ENCODE measurements at places on chromosomes 5 and 9.

DNA sequence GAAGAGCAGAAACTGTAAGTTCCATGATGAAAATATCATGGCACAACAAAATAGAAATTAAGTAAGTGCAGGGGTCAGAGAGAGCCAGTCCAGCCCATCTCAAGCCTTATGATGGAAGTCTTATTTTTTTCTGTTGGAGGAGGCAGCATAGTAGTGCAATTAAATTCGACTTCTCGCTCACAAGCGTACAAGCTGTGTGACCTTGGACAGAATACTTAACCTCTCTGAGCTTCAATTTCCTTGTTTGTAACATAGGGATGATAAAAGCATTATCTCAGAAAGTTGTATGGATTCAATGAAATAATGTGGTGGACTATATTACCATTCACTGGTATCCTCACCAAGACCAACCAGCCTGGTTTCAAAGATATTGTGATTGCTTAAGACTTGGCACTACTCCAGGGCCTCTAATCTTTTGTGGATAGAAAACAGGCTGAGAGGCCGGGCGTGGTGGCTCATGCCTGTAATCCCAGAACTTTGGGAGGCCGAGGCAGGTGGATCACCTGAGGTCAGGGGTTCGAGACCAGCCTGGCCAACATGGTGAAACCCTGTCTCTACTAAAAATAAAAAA lies 26.8 kb upstream of the MVB12B start:
- DNase-seq, result no peak

DNA sequence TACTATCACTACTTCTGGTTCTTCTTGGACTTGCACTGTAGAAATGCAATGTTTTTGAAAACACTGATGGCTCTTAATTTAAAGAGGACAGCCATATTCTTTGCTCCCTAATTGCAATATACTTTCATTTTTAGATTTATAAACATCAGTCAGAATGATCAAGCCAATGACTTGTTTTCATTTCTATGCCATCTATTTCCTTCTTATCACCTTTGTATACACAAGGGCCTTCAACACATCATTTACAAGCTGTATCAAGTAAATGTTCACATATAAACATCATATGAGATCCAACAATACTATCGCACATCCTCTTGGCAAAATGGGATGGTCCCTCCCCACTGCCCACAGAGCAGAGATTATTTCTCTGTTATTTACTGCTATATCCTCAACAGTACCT lies 24.9 kb downstream of the AUH start:
- no peak for DNase-seq

DNA sequence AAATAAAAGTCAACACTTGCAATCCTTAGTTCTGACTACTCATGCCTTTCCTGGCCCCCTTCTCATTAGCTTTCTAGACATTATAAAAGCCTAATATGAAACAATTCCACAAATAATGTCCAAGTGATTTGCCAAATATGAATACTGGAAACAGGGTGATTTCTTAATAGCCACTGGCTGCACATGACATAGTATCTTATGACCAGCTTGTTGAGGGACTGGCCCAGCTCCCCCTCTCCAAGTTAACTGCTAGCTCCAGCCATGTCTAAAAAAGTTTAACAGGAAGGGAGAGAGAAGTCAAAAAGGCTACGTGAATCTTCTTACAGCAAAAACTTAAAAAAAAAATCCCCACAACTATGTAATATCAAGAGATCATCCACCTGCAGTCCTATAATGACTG lies 1.5 kb downstream of the CERT1 start:
- no peak for DNase-seq

GRCh38 chr5:35404701-35405100 lies 174.4 kb upstream of the PRLR start:
- no peak for DNase-seq

DNA sequence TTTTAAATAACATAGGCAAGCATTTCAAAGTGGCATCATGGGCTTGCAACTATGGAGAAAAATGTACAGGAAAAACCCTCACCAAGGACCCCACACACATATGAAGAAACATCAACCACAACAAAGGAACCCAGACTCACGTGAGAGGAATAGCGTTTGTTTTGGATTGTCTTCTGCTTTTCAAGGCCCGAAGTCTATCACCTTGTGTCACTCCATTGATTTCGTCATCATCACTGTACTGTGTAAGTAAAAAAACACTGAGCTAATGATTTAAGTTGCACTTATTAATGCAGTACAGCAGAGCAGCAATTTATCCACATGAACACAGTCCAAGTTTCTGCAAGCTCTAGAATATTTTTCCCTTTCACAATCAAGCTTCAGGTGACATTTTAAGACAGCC lies 72.4 kb downstream of the HABP4 start:
- DNase-seq, result peak; percentile 7

DNA sequence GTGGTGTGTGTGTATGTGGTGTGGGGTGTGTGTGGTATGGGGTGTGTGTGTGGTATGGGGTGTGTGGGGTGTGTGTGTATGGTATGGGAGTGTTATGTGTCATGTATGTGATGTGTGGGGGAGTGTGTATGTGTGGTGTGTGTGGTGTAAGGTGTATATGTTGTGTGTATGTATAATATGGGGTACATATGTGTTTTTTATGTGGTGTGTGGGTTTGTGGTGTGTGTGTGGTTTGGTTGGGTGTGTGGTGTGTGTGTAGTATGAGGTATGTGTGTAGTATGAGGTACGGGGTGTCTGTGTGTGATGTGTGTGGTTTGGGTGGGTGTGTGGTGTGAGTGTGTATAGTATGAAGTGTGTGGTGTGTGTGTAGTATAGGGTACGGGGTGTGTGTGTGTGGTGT lies 11.4 kb downstream of the ECSCR start:
- peak; percentile 28 for DNase-seq

- no peak for DNase-seq
Measured at GRCh38 chr9:4547016-4547415, 56.7 kb downstream of the SLC1A1 start.

Data from activated CD8-positive, alpha-beta T cell treated with anti-CD3 and anti-CD28 coated beads for 36 hours (primary cell).